NCI-H187 (cell line): ENCODE measurements at places on chromosomes 5 and 9.

GRCh38 chr5:72300590-72301339 is 19.3 kb downstream of the MRPS27 start:
- DNase-seq, result no peak

- DNase-seq, result no peak
Measured at GRCh38 chr5:38184627-38185026, 73.7 kb upstream of the EGFLAM start.

- no peak for DNase-seq
Measured at GRCh38 chr5:125575891-125576505, 829.6 kb upstream of the ZNF608 start.

DNA sequence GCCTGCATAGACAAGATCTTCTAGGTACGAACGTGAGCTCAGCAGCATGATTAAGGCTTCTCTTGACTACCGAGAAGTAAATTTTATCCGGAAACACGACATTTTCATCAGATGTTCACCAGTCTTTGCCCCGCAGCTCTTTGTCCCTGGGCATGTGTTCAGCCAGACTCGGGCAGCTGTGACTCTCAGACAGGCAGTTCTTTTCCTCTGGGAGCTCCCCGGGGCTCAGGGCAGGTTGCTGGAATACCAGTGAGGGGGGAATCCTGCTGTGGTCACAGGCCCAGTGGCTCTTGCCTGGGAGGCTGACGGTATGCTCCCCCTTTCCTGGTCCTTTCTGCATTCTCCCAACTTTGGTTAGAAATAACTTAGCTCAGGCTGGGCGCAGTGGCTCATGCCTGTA is 186.1 kb downstream of the GNA14 start:
- DNase-seq, result no peak

DNA sequence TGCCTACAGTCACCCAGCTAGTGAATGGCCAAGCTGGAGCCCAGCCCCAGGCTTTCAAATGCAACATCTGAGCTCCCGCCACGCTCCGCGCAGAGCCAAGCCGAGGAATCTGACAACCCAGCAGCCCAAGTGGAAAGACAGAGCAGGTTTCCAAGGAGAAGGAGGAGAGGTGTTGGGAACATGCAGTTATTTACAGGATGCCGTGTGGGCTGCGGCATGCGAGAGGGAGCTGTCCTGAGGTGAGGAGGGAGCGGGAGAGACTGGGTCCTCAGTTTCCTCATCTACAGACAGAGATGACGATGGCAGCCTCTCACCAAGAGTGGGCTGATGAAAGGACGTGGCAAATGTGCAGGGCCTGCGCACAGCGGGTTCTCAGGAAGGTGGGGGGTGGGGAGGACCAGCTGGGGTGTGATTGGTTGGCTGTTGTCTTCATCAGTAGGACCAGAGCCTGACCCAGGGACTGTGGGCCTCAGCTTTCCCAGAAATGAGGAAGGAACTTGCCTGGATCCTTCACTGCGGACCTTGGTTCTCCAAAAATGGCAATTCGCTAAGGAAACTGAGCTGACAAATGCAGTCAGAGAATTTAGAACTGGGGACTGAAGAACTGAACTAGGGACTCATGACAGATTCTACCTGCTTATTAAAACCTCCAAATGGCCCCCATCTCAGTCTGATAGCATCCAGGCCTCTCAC is 14.8 kb upstream of the CPLX2 start:
- DNase-seq, result no peak

DNA sequence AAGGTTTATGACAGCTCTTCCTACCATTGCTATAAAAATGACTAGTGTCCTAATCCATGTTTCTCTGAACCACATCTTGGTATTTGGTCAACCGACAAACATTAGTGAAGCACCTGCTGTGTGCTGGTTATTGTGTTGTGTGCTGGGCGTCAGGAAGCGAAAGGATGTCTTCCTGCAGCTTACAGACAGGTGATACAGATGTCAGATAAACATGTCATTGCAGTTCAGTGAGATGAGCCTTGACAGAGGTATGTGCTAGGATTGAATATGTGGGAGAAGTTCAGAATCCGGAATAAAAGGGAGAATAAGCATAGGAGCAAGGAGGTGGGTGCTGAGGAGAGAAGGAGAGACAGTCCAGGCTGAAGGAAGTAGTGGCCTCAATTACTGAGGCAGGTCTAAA is 20.3 kb upstream of the CTNNA1 start:
- no peak for DNase-seq

- DNase-seq, result no peak
Measured at GRCh38 chr9:93365427-93366118, 85.9 kb upstream of the FAM120A start.

DNA sequence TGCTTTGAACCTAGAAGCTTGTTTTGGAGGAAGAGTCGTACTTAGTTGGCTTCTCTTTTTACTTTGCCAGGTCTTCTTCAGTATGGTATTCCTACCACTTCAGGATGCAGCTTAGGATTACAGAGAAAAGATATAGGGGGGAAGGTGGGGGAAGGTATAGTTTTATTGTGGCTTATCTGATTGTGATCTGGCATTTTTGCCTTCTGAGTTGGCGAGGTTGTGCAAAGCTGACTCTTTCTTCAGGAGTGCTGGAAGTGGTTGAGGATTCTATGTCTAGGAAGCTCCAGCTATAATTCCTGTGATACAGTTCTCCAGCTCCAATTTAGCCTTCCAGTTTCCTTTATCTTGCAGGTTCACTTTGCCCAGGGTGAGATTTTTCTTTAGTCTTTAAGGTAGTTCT is 7.0 kb downstream of the CDC42SE2 start:
- DNase-seq, result no peak

DNA sequence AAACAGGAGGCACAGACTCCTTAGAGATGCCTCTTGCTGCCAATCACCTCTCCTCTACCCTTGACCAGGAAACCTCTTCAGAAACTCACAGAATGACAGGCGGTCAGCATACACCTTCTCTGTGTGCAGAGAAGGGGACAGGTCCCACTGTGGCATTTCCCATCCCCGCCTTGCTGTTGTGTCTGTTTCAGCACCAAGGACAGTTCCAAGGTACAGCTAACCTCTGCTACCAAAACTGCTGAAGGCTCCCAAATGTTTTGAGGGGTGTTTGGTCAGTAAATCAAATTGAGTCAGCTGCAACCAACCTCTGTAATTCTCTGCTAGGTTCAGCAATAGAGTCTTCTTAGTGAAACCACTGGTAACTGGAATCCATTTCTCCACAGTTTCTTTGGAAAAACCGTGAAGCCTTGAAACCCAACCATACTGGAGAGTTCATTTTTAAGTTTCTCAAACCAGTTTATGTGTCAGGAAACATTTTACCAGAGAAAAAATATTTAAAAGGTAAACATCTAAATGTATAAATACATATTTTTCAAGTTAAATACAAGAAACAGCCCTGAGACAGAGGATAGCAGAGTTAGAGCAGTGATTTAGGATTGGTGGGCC is 122.0 kb downstream of the DRD1 start:
- DNase-seq, result no peak

DNA sequence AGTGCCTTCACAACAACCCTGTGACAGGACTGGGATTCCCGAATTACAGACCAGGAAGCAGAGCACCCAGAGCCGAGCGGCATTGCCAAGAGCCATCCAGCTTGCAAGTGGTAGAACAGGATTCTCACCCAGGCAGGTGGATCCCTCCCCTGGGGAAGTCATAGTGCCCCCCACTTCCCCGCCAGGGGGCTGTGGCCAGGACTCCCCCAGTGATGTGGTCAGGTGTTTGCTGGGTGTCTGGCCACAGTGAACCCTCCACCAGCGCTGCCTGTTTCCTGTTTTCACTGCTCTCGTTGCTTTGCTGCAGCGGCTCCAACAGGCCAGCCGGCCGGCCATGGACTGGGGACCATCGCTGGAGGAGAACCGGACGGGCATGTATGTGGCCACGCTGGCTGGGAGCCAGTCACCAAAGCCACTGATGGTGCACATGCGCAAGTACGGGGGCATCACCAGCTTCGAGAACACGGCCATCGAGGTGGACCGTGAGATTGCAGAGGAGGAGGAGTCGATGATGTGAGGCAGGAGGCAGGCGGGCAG is 19.3 kb downstream of the SLC6A7 start:
- no peak for DNase-seq

- no peak for DNase-seq
Measured at GRCh38 chr9:6779417-6780241, 21.9 kb downstream of the KDM4C start.

DNA sequence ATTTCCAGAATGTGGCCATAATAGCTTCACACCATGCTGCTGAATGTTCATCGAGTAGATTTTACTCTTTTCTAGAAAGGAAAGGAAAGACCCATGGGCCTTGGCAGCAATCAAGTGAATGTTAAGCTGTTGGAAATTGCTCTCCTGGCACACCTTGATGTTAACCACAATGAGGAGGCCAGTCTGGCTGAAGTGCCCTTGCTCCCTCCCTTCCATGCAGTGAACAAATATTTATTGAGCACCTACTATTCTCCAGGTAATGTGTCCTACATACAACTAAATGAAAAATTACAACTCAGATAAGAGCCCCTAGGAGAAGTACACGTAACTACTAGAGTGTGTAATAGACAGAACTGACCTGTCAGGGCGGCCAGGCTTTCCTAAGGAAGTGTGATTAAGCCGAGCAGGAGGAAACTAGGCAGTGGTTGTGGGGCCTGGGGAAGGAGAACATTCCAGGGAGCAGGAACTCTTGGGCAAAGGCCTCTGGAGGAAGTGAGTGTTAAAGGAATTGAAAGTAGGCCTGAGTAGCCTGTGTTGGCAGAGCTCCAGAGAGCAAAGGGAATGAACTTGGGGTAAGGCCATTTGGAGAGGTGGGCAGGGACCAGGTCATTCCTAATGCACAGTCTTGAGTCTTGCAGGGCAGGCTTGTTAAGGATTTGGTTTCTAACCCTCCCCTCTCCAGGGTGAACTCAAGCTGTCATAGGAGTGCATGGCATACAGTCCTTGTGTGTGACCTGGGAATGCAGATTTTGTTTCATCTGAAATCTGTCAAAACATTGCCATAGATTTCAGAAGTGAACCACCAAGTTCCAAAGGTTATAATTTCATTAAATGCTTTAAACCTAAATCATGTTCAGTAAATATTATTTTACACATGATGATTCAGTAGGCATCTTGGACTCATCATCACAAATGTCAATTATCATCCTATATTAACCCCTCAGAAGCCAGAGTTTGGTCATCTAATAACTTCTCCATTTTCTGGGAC is 9.0 kb upstream of the ZSWIM6 start:
- DNase-seq, result no peak

DNA sequence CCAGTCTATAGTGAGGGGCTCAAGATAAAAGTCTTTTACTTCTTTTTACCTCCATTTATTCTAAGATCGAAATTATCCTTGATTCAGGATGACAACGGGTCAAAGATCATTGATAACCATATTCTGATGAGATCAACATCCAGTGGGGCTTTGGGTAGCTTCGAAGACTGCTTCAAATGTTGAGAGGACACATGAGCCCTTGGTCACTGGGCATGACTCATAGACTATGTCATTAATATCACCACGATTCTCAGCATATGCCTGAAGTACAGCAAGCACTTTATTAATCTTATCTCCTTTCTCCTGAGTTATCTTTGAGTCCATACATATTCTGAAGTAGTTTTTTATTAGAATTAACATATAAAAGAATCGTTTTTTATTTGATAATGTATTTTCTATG is 117.1 kb upstream of the DAB2 start:
- DNase-seq, result no peak

DNA sequence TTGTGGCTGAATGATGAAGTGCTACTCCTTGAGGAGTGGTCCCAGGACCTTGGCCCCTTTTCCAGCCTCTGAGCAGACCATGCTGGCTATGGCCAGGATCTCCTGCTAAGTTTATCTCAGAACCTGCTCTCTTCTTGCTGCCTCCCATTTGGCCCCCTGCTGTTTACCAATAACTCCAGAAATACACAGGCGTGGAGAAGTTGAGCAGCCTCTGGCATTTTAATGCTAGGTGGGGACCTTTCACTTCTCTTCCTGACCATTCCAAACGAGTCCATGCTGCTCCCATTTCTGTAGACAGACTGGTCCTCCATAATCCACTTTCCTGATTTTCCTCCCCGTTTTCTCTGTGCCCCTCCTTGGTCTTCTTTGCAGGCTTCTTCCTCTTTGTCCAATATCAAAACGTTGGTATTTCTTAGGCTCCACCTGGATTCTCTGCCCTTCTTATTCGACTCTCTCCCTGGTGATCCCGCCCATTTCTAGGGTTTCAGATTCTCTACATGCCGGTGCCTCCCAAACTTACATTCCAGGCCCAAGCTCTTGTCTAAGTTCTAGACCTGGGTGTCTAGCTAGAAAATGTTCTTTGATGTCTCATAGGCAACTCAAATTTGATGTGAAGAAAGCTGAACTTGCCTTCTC is 33.4 kb upstream of the TNFAIP8 start:
- no peak for DNase-seq

- no peak for DNase-seq
Measured at GRCh38 chr5:133777951-133778350, 165.6 kb upstream of the FSTL4 start.

- DNase-seq, result no peak
Measured at GRCh38 chr5:131684595-131684994, 49.6 kb upstream of the RAPGEF6 start.

DNA sequence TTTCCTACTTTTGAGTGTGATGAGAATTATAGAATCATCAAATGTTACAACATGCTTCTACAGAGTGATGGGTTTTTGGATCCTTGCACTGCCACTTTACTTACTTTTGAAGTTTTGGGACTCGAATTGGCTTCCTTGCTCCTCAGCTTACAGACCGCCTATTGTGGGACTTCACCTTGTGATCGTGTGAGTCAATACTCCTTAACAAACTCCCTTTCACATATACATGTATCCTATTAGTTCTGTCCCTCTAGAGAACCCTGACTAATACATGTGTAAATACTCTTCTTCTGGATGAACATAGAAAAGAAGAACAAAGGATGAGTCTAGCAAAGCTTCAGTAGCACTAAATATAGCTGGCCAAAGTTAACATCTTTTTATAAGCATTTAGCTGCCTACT is 98.7 kb upstream of the PDE4D start:
- DNase-seq, result no peak

- DNase-seq, result no peak
Measured at GRCh38 chr5:56686337-56687195, 128.8 kb upstream of the MAP3K1 start.

- no peak for DNase-seq
Measured at GRCh38 chr5:74396913-74397622, 243.5 kb downstream of the ENC1 start.

DNA sequence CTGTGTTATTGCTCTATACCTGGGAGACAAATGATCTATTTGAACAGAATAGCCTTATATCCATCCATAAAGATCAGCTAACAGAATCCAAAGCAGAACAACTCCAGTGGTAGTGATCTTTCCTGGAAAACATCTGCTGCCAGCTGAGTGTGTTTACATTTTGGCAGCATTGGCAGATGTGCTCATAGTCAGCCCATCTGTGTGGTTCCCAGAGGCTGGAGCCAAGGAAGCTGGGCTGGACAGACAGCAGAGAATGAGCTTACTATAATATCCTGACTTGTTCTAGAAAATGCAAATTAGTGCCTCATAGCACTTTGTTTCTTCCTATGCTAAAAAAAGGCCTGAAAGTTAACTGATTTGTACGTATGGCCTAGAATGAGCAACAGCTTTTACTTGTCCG is 99.7 kb downstream of the ST8SIA4 start:
- DNase-seq, result no peak

DNA sequence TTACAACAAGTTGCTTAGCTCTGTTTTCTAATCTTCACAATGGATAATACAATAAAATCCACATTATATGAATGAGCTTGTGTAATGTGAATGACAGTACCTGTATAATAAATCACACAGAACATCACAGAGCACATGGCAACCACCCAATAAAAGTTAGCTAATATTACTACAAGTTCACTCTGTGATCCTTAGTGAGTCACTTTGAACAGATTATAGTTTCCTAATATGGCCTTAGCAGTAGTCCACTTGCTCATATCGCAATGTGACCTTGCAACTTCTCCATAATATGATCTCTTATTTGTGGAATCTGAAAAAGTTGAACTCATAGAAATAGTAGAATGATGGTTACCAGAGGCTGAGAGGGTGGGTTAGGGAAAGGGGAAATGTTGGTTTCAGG is 361.3 kb downstream of the PTPRD start:
- DNase-seq, result no peak
